ENCODE measurements at places on chromosomes 6 and 20.

DNA sequence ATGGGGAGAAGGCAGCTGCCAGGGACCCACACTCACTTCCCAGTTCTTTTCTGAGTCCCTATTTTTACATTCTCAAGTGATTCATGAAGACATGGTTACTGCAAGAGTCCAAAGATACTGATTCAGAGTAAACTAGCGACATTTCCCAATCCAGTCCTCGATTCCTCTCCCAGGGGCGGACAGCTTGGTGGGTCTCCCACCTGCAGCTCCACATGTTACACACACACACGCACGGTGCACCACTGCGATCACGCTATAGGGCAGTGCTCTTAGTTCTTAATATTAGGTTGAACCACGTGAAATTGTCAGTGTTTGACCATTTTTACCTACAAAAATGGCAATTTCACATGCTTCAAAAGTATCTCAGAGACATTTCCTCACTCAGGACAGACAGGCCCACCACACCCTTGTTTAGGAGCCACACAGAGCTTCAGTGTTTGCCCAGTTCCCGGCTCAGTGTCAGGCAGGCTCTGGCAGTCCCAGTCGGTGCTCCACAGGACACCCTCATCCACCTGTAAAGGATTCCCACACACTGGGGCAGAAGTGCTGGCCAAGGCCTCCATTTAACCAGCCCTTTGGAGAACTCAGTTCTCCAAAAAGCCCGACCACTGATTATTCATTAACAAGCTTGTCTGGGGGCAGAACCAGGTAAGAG lies 51.8 kb downstream of the RRBP1 start:
- no peak for DNase-seq

GRCh38 chr20:36991703-36992102 lies 40.2 kb upstream of the SAMHD1 start:
- DNase-seq = no peak

GRCh38 chr20:34582911-34583310 lies 24.4 kb downstream of the MAP1LC3A start:
- no peak for DNase-seq

GRCh38 chr6:52388790-52389189 lies 26.8 kb downstream of the PAQR8 start:
- no peak for DNase-seq

- no peak for DNase-seq
Observed at GRCh38 chr20:36384022-36384619, 78.0 kb downstream of the DLGAP4 start.

- DNase-seq = no peak
Observed at GRCh38 chr20:15706719-15707118, 866.5 kb downstream of the KIF16B start.

DNA sequence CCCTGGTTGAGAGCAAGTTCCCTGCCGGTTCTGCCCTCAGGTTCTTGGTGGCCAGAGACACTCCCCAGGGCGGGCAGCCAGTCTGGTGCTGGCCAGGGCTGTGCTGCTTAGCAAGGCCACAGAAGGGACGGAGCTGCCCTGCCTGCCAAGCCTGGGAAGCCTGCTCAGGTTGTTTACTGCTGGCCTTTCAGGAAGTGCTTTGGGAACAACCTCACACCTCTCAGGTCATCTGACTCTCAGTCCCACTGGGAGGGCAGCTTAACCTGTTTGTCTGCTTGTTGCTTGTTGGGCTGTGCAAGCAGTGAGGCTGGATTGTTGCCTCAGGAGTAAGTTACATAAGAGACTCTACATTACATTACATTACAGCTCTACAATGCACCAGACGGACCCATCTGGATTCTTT lies 75.8 kb upstream of the AFDN start:
- DNase-seq = no peak

DNA sequence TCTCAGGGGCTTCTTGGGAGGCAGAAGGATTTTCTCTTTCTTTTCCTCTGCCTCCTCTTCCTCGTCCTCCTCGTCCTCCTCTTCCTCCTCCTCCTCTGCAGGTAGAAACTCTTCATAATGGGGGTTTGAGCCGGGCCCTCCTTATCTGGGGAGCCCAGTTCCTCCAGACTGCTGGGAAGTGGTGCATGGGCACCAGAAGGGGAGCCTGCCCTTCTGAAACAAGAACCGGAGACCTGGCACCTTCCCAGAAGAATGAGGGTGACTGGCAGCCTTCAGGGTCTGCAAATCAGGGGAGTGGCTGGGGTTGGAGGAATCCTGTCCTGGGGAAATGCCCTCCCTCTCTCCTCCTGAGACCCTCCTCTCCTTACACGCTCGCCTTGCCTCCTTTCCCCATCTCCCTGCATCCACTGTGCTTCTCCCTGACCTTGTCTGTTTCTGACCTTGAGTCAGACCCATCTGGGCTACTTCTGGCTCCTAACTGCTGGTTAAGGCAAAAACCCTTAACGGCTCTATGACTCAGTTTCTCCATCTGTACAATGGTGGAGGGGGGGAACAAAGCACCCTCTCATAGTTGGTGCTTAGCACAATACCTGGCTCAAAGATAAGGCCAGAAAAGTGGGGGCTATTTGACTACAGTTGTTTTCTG lies 1.7 kb downstream of the TULP1 start:
- no peak for DNase-seq

DNA sequence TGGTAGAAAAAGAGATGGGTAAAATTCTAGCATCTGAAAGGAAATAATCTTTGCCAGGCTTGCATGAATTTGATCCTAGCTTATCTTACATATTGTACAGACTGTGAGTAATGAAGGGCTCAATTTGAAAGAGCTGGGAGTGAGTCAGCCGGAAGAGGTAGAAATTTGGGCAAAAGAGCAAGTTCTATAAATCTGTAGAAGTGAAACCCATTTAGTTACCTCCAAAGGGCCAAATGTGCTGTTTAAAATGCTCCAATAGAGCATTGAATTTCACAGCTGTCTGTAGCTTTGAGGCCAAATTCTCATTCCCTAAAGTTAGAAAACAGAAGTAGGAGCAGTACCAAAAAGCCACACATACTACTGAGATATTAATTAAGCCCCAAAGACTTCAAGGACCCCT lies 466.1 kb downstream of the BTBD3 start:
- no peak for DNase-seq

All from fibroblast of skin of left biceps (primary cell).